ENCODE measurements at places on chromosomes 3 and 15. TPM values are rescaled to one million over a fixed set of nuclear protein-coding genes. Genes with fewer than 3 reads are reported as not detected.

Gene BNC1
- total RNA-seq, result under 0.01 TPM

Gene FANCD2
- 4.2 TPM for total RNA-seq

Gene PLSCR2
- total RNA-seq, result not detected

Gene PLOD2
- total RNA-seq, result 11.3 TPM

Gene SNX33
- total RNA-seq, result 1.7 TPM

Gene FBXO40
- total RNA-seq, result under 0.01 TPM

Gene TMEM266
- 3.2 TPM for total RNA-seq

Gene THPO
- total RNA-seq, result under 0.01 TPM

Gene PGBD4
- total RNA-seq, result 3.2 TPM

Gene IMPG2
- total RNA-seq, result 1.7 TPM

Gene CIB2
- total RNA-seq, result 23.6 TPM

Gene PLAAT1
- 11.3 TPM for total RNA-seq

Gene KIF23
- 4.7 TPM for total RNA-seq

Gene USP13
- 11.1 TPM for total RNA-seq

Gene ZNF80
- not detected for total RNA-seq

Gene NLGN1
- total RNA-seq, result 61.0 TPM

Gene LYZL4
- not detected for total RNA-seq

Measured in temporal lobe (tissue), 4 donors.